ENCODE measurements at places on chromosomes 2 and 18. TPM values are rescaled to one million over a fixed set of nuclear protein-coding genes. Genes with fewer than 3 reads are reported as not detected.
A peak's percentile ranks its signal among the peaks of the same experiment; 100 is the strongest.

- DNase-seq: no peak
These were observed 770.8 kb downstream of the DSC3 start for GRCh38 chr18:30271716-30272115.

DNA sequence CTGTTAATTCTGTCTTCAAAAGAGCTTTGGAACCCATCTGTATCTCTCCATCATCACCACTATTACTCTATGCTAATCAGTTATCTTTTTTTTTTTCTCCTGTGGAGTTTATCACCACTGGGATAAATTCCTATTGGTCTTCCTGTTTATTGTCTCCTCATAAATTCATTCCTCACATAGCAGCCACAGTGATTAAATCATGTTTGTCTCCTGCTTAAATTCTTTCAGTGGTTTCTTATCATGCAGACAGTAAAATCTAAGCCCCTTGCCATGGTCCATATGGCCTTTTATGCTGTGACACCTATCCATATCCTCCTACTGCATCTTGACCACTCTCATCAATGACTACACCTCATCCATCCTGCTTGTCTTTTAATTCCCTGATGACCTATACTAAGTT, 239.8 kb upstream of the ZEB2 start:
- no peak for DNase-seq

DNA sequence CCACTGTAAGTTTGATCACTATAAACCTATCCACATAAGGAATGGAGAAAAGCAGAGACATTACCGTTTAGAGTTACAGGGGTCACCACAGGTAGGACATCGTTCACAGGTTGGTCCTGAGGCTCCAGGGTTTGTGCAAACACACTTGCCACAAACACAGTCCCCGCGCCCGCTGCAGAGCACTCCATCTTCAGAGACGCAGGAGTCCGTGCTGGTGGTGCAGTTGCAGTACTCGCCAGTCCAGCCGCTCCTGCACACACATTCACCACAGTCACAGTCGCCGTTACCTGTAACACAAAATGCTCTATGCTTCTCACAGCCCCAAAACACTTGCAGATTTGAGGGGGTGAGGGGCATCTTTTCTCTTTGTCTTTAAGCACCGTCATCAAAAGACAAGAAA, 63.9 kb upstream of the PLA2R1 start:
- DNase-seq: no peak

- no peak for DNase-seq
These were observed 265.7 kb upstream of the ZC3H15 start for GRCh38 chr2:186220409-186220808.

GRCh38 chr2:142796161-142796560, 81.3 kb upstream of the KYNU start:
- DNase-seq: no peak

GRCh38 chr18:56083097-56083521, 495.1 kb upstream of the TCF4 start:
- no peak for DNase-seq

DNA sequence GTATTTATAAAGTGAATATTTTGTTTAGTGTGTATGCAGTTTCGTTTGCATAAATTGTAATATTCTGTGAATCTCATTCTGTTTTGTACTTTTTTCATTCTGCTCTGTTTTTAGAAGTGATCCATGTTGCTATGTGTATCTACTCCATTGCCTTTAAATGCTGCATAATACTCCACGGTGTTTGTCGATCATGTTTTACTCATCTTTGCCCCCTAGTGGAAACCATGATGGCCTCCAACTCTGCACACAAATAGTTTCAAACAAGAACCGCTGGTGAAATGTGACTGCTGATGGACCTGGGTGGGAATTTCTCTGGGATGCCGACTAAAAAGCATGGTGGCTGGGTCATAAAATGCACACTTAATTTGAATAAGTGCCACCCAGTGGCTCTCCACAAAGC, 32.0 kb upstream of the SKOR2 start:
- peak; percentile 54 for DNase-seq

GRCh38 chr2:205571360-205571959, 110.8 kb upstream of the NRP2 start:
- DNase-seq: no peak

GRCh38 chr2:210323003-210323402, 8.0 kb upstream of the MYL1 start:
- no peak for DNase-seq

- no peak for DNase-seq
These were observed 49.9 kb downstream of the RAB27B start for GRCh38 chr18:54878159-54878622.

DNA sequence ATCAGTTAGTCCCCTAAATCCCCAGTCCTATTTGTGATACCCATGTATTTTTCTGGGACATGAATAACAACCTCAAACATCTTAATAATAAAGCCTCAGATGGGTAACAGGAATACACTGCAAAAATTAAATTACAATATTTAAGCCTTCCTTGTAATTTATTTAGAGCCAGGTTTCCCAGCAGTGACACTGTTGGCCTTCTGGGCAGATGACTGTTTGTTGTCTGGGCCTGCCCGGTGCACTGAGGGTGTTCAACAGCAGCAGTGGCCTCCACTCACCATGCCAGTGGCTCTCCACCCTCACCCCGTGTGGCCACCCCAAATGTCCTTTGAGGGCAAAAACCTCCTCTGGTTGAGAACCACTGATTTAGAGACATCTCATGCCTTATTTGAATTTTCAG, 270.2 kb upstream of the SIX3 start:
- DNase-seq: no peak

- no peak for DNase-seq
These were observed 47.1 kb downstream of the HS6ST1 start for GRCh38 chr2:128271597-128271910.

- no peak for DNase-seq
These were observed 744 bp downstream of the POU3F3 start for GRCh38 chr2:104854498-104855220.

GRCh38 chr18:52190631-52191030, 149.4 kb upstream of the DCC start:
- no peak for DNase-seq

GRCh38 chr18:56321470-56321869, 316.9 kb downstream of the TXNL1 start:
- DNase-seq: no peak

GRCh38 chr2:102768892-102769291, 7.1 kb downstream of the TMEM182 start:
- no peak for DNase-seq

DNA sequence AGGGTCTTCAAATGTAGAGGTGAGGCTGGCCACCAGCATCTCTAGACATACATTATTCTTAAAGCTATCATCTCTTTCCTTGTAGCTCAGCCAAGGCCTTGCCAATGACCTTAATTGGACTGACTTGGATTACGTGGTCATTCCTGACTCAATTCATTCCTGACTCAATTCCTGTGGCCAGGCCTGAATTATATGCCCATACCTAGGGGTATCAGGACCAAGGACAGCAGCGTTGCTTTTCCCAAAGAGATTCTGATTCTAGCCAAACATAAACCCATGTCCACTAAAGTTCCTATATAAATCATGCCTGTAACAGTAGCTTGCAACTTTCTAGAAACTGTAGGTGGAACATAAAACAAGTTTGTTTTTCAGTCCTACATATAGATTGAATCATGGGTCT, 231.7 kb downstream of the ARL6IP6 start:
- DNase-seq: no peak

- no peak for DNase-seq
These were observed 7.2 kb downstream of the MTHFD2 start for GRCh38 chr2:74205596-74205995.

DNA sequence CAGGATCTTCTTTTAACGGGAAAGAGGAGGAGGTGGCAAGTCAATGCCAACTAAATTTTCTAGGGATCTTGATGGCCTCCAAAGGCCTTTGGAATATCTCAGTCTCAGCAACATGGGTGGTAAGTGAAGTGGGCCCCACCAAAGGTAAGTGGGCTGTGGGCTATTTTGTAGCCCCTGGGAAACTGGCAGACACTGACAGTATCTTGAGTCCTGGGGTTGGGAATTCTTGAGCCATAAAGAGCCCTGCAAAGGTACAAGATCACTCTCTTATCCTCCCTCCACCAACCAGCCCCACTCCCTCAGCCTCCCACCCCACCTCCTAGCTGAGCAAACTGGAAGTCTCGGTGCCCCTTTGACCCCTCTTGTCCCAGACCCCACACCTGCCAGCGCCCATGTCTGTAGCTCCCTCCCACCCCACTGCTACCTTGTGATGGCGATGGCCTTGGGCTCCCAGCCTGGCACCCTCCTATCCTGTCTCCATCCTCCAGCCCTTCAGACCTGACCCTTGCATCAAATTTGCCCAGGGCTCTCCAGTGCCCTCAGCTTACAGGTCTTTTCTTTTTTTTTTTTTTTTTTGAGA, 8.5 kb downstream of the ATP6V1B1 start:
- DNase-seq: peak; percentile 40

GRCh38 chr2:113966171-113966570, 76.3 kb downstream of the ACTR3 start:
- DNase-seq: no peak

- DNase-seq: no peak
These were observed 617.3 kb upstream of the REG3G start for GRCh38 chr2:78407960-78408794.

DNA sequence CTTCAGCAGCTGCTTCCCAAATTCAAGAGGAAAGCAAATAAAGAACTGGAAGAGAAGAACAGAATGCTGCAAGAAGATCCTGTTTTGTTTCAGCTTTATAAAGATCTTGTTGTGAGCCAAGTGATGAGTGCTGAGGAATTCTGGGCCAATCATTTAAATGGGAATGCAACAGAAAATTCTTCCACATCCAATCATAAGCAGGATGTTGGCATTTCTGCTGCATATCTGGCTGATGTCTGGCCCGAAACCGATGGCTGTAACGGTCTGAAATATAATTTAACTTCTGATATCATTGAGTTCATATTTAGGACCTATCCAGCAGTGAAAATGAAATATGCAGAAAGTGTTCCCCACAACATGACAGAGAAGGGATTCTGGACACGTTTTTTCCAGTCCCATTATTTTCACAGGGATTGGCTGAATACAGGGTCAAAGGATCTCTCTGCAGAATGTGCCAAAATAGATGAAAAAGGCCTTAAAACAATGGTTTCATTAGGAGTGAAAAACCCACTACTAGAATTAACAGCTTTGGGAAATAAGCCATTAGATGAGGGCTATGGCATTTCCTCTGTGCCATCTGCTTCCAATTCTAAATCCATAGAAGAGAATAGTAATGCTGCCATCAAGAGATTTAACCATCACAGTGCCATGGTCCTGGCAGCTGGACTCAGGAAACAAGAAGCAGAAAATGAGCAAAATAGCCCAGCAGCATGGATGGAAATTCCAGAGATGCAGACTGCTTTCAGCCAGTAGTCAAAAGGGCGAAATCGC, 175.6 kb downstream of the MC4R start:
- DNase-seq: no peak

GRCh38 chr2:30548386-30548785, 101.3 kb downstream of the LCLAT1 start:
- no peak for DNase-seq

- DNase-seq: no peak
These were observed 115.2 kb upstream of the TFCP2L1 start for GRCh38 chr2:121400201-121400600.

- no peak for DNase-seq
These were observed 47.6 kb upstream of the STON1 start for GRCh38 chr2:48482313-48482712.

GRCh38 chr2:8141780-8142179, 540.1 kb upstream of the ID2 start:
- DNase-seq: no peak

DNA sequence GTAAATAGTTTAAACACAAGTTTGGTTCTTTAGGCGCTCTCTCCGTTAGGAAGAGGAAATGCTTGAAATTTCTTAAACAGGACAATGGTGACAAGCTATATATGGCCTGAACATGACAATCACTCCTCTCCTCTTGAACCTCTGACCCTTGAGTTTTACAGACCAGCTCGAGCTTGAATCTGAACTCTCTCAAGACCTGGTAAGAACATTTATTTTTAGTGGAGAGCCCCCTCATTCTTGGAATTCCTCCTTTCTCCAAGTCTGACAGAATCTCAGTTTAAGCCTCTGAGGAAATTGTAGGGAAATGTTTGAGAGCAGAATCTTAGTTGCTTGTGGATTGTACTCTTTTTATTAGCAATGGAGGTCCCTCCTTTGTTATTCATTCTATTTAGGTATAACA, 1293.6 kb upstream of the ZEB2 start:
- no peak for DNase-seq

DNA sequence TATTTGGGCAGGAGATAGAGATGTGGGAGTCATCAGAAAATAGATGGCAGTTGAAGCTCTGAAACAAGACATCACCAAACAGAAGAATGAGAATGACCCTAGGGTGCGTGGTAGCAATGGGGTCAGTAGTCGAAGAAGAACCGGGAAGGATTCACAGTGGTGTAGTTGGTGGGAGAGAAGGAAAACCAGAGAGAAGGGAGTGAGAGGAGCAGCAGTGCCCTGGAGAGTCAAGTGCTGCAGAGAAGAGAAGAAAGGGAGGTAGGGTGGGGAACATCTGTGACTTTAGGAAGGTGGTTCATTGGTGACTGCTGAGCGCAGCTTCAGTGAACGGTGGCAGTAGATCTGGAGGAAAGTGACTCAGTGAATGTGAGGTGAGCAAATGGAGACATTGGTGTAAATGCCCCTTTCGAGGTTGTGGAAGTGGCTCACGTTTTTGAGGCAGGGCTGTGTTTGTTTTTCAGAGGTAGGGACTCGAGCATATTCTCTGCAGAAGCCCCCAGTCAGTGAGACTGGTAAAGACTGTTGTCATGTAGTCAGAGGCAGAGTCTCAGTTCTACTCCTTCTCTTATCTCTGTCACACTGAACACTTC, 36.4 kb downstream of the CDC42EP3 start:
- DNase-seq: no peak

- no peak for DNase-seq
These were observed 7.0 kb downstream of the KIAA1328 start for GRCh38 chr18:36835927-36836326.

GRCh38 chr18:44396550-44396949, 284.1 kb upstream of the SETBP1 start:
- DNase-seq: no peak

DNA sequence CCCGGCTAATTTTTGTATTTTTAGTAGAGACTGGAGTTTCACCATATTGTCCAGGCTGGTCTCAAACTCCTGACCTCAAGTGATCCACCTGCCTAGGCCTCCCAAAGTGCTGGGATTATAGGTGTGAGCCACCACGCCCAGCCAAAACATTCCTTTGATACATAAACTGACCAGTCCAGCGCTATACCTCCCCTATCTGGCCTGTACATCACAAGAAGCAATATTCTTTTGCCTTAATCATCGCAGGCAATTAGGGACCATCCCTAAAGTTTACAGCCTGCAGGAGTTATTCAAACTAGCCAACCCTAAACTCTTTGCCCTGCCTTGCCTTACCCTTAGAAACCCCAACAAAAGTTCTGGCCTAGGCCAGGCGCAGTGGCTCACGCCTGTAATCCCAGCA, 6.8 kb upstream of the PPM1G start:
- no peak for DNase-seq

GRCh38 chr2:181649436-181649979, 7.4 kb downstream of the CERKL start:
- DNase-seq: no peak

Gene LYPD1
- total RNA-seq: not detected

Gene ALPG
- not detected for total RNA-seq

Gene SRD5A2
- 2.9 TPM for total RNA-seq

Gene EPAS1
- total RNA-seq: 222 TPM

Gene PLB1
- total RNA-seq: 2.5 TPM

Gene HOXD12
- 1.7 TPM for total RNA-seq

Gene ZBTB7C
- 40.5 TPM for total RNA-seq

Gene PLGLB1
- total RNA-seq: 2.2 TPM

Gene DYSF
- 10.1 TPM for total RNA-seq

Gene GNAL
- total RNA-seq: 23.3 TPM

Gene ZNF407
- total RNA-seq: 15.5 TPM

Measured in vagina (tissue), 2 donors.